ENCODE measurements at places on chromosomes 5 and 9. TPM values are rescaled to one million over a fixed set of nuclear protein-coding genes. Genes with fewer than 3 reads are reported as not detected.

Gene NSMF
- total RNA-seq: 57.6 TPM

Gene DIRAS2
- not detected for total RNA-seq

- H3K36me3 ChIP-seq: no peaks in the 10 kb centered on the region
- no peak overlapping the region for H3K27ac ChIP-seq
- no peaks in the 10 kb centered on the region for H3K27me3 ChIP-seq
- H3K4me1 ChIP-seq: no peaks in the 10 kb centered on the region
Observed at GRCh38 chr9:79360387-79361347, 211.1 kb upstream of the TLE4 start.

DNA sequence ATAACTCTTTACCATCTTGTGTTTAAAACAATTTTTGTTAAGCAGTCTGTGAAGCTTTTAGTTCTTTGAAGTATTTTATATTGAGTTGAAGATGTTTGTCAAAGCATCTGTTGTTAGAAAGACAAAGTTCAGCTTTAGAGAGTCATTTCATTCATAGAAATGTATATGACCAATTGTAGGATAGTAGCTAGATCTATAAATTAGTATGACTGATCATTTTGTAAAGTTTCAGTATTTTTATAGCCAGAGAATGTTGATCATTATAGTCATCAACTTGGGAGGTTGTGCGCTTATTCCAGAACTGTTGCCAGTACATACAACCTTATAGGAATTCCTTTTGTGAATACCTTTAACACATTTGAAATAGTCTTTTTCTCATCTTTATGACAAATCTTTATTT lies 5.2 kb downstream of the NIPBL start:
- H3K27me3 ChIP-seq: no peaks in the 10 kb centered on the region
- no peak overlapping the region for H3K27ac ChIP-seq
- DNase-seq: no peak
- H3K4me1 ChIP-seq: peaks cover 36% of the 10 kb centered on the region

DNA sequence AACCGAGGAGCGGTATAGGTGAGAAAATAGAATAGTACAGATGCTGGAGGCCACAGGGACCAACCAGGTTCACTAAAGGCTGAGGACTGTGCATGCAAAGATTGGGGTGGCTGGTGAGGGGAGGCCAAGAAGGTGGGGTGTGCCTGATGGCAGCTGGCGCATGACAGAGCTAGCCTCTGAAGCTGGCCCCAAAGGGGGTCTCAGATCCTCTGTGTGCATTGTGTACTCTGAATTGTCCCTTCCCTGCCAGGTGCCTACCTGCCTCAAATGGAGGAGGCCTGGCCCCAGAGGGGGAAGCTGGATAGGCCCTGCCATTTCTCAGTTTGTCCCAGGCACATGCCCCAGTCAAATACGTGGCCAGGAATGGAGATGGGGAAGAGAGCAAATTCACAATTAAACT lies 63.1 kb downstream of the CRB2 start:
- H3K36me3 ChIP-seq: no peaks in the 10 kb centered on the region
- no peak overlapping the region for H3K27ac ChIP-seq
- no peaks in the 10 kb centered on the region for H3K4me1 ChIP-seq
- no peak overlapping the region for H3K4me3 ChIP-seq

DNA sequence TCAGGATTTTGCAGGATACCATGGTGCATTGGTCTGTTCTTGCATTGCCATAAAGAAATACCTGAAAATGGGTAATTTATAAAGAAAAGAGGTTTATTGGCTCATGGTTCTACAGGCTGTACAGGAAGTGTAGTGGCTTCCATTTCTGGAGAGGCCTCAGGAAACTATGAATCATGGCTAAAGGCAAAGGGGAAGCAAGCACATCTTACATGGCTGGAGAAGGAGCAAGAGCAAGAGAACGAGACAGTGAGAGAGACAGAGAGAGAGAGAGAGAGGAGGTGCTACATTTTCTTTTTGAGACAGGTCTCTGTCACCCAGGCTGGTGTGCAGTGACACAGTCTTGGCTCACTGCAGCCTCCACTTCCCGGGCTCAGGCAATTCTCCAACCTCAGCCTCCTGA lies 43.9 kb downstream of the P4HA2 start:
- H3K27me3 ChIP-seq: no peaks in the 10 kb centered on the region
- H3K27ac ChIP-seq: no peak overlapping the region
- H3K4me3 ChIP-seq: no peak overlapping the region

GRCh38 chr9:101705135-101705661 lies 33.2 kb downstream of the GRIN3A start:
- peak; percentile 26 for DNase-seq
- no peak overlapping the region for H3K27ac ChIP-seq
- H3K4me1 ChIP-seq: no peaks in the 10 kb centered on the region
- H3K4me3 ChIP-seq: peak overlapping the region; percentile 7
- H3K27me3 ChIP-seq: no peaks in the 10 kb centered on the region

DNA sequence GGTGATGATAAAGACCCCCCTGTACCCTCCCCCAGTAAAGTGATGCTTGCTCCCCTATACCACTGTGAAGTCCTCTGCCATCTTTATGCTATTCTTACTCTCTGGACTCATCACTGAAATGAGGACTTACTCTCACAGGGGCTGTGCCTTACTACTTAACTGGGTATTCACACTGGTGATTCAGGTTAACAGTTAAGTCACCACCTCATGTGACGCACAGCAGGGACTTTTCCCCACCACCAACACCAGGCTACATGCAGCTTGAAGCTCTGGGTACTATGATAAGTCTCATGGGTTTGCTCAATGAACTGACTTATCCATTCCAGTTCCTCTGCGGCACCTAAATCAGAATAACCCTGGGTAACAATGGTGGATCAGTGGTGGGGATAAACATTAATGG lies 163.7 kb downstream of the ELAVL2 start:
- no peak overlapping the region for H3K4me3 ChIP-seq
- no peaks in the 10 kb centered on the region for H3K36me3 ChIP-seq
- DNase-seq: no peak
- H3K27me3 ChIP-seq: no peaks in the 10 kb centered on the region
- H3K4me1 ChIP-seq: no peaks in the 10 kb centered on the region
